HL-60 (cell line): ENCODE measurements at places on chromosomes 1 and 21.

GRCh38 chr1:67503974-67504373, 73.8 kb upstream of the SERBP1 start:
- no peak for DNase-seq

DNA sequence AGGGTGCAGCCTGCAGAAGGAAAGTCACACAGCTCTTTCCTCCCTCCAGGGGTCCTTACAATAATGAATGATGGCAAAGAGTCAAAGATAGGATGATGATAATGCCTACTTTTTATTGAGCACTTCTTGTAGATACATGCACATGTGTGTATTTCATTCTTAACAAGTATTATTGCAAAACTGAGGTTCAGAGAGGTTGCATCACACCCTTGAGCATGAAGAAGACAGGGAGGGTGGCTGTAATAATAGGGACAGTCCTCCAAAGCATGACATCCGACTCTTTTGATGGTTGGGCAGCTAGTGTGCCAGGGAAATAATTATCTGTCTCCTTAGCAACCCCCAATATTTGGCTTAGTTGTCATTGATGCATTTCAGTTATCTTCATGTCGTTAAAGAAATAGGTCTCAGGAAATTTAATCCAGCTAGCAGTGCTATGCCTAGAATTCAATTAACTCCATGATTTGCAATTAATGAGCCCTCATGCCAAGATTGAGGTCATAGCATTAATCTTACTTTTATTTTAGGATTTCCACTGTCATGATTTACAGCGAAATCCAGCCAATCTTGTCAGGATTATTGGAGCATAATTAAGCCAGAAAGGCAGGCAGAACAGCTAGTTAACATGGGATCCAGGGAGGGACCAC, 35.0 kb downstream of the DNAJC6 start:
- DNase-seq: no peak

DNA sequence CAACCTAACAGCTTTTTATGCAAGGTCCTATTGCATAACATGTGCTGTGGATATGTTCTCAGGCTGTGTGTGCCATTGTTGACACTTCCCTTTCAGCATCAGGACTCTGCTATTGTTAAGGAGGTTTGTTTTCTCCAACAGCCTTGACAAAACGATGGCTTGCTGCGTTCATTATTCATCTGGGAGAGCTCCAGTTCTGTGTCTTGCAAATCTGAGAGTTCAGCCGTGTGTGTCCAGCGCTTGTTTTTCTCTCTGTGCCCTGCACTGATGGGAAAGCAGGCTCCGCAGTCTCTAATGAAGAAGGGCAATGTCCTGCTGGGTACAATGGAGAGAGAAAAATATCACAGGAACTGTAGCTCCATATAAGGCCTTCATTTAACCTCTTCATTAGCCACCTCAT, 63.7 kb downstream of the CLDN17 start:
- DNase-seq: peak; percentile 14

GRCh38 chr21:43347461-43348169, 79.3 kb downstream of the SIK1 start:
- DNase-seq: no peak

- DNase-seq: peak; percentile 20
These were observed 30.9 kb downstream of the ERG start for GRCh38 chr21:38467374-38467773.

DNA sequence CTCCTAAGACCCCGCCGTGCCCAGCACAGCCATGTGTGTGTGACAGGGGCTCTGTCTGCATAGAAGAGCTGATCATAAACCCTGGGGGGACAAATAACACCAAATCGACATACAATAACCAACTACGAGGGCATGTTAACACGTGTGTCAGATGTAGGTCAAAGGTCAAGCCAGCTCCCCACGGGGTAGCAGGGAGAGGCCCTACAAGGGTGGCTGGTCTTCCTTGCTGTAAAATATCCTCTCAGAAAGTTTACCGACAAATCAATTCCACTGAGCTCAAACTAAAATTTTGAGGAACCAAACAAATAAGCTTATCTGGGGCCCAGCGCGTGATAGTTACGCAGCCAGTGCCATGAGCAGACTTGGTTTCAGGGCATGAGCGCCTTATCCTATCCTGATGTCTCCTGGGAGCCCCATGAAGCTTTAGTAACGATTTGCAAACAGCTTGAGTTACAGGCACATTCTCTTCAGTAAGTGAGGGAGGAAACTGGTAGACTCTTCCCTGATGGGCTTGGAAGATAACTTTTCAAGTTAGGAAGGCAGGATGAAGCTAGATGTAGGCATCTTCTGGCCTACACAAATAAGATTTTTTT, 2.7 kb upstream of the TMPRSS3 start:
- no peak for DNase-seq

DNA sequence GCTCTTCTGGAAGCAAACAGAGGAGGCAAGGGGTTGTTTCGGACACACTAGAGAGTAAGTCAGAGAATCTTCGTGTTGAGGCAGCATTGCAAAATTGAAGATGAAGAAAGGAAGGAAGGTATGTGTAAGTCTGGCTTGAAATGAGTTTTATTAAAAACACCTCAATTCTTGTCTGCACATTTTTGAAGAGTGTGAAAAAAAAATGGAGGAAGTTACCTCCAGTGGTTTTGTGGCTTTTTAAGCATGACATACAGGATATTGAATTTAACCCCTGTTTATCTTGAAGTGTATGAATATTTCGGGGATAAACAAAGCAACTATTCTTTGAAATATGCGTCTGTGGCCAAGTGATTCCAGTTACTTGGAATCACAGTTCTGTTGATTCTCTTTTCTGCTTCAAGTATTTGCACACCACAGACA, 203.2 kb upstream of the SGIP1 start:
- DNase-seq: no peak

GRCh38 chr1:226670073-226670472, 69.0 kb downstream of the ITPKB start:
- DNase-seq: no peak

- no peak for DNase-seq
These were observed 55.4 kb upstream of the IFFO2 start for GRCh38 chr1:19011845-19012231.

- no peak for DNase-seq
These were observed 142.5 kb downstream of the TNR start for GRCh38 chr1:175600721-175601440.

GRCh38 chr1:21503706-21504377, 5.4 kb upstream of the ALPL start:
- DNase-seq: no peak

- DNase-seq: no peak
These were observed 100.0 kb downstream of the HHAT start for GRCh38 chr1:210428696-210429095.

DNA sequence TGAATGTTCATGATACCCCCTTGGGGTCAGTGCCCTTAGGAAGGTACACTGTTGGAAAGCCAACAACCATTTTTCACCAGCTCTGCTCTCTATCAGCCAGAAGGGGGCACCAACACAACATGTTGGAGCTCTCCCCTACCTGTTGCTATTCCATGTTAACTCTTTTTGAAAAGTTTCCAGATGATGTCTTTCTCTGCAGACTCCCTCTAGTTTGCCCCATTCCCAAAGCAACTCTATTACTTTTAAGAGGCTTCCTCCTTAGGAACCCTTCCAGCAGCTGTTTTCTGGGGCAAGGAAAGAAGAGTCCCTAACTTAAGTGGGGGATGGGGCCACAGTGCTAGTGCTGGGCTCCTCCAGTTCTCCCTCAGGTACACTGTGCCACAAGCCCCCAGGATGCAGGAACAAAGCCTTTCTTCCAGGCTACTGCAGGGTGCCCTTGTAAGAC, 22.9 kb upstream of the NDC1 start:
- DNase-seq: peak; percentile 57

GRCh38 chr1:89085781-89086180, 20.8 kb upstream of the GBP1 start:
- no peak for DNase-seq

DNA sequence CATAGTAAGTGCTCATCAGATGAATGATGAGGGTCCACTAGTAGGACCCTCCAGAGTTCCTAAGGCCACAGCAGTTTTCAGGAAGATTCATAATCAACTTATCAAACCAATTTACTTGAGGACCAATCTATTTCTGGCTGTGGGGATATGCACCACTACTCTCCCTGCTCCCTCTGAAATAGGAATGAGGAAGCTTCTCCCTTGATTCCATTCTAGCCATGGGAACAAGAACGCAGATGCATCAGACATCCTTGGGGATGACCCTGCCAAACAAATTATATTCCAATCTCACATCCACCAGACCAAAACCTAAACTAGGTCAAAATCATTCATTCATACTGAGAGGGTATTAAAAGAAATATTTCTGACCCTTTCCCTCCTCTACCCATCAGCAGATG, 31.5 kb downstream of the JAK1 start:
- DNase-seq: no peak

GRCh38 chr1:101190441-101190840, 46.4 kb upstream of the S1PR1 start:
- no peak for DNase-seq

GRCh38 chr1:161047436-161048420, 2.0 kb upstream of the USF1 start:
- no peak for DNase-seq

DNA sequence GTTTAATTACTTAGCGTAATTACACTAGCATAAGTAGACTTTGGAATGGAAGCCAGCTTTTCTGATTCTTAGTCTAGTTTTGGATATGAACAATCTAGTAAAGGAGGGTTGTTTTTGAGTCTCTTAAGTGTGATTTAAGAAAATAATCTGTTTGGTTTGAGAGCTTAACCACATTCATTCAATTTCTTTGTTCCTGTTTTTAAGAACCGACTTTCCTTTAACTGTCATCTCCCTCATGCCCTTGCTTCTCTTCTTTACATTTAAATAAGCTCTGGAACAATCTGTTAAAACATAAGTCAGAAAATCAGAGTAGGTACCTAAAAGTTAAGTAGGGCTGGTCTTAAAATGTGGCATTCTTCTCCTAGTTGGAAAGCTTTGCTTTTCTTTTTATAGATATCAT, 27.7 kb downstream of the CDC42 start:
- DNase-seq: no peak

DNA sequence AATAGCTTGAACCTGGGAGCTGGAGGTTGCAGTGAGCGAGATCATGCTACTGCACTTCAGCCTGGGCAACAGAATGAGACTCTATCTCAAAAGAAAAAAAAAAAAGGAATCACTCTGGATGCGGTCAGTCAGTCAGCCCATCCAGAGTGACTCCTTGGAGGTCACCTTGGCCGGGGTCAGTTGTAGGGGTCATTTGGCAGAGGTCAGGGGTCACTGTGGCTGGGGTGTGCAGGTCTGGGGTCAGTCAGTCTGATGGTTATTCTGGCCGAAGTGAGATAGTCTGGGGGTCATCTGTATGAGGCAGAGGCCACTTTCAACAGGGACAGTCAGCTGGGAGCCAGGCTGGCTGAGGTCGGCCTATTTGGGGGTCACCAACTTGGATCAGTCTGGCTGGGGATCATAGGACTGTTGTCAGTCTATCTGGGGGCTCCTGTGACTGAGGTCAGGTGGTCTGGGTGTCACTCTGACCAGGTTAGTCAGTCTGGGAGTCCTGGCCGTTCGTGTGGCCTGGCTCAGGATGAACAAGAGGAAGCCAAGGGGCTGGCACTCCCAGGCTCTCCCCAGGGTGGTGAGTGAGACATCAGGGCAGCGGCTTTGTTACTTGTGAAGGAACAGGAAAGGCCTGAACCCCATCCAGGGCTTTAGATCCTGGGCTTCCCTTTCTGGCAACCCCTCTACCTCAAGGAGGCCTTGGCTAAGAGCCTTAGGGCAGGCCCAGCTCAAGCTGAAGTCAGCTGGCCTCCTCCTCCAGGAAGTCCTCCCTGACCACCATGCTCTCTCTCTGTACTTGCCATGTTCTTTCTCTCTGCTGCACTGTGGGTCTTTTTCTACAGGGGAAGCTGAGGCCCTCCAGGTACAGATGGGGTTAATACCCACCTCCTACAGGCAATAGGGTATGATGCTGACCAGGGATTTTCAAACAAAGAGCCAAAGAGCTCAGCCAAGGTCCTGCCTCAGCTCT, 15.1 kb downstream of the PTPRU start:
- no peak for DNase-seq

GRCh38 chr1:30618335-30618747, 105.0 kb downstream of the MATN1 start:
- DNase-seq: no peak

DNA sequence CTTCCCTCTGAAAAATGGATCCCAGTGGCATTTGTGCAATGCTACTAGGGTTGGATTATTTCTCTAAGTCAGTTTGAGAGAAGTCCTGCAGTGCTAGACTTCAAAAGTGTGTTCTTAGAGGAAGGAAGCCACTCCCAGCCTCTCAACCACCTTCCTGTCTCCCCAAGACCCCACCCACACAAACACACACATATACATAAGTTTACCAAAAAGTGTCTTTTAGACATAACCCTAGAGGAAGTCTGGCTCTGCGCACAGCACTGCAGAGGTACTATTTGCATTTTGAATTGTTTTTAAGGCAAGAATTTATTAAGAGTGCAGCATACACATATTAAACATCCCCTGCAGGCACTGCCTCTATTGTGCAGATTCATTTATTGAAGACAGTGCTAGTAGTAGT, 127.3 kb downstream of the HHIPL2 start:
- no peak for DNase-seq

DNA sequence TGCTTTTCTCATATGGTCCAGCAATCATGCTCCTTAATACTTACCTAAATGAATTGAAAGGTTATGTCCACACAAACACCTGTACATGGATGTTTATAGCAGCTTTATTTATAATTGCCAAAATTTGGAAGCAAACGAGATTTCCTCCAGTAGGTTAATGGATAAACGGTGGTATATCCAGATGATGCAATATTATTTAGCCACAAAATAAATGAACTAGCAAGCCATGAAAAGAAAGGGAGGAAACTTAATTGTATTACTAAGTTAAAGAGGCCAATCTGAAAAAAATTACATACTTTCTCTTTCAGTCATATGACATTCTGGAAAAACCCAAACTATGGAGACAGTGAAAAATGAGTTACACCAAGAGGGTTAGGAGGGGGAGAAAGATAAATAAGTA, 76.3 kb upstream of the LRRC7 start:
- no peak for DNase-seq

- no peak for DNase-seq
These were observed 32.2 kb upstream of the SAMD13 start for GRCh38 chr1:84269306-84269705.

DNA sequence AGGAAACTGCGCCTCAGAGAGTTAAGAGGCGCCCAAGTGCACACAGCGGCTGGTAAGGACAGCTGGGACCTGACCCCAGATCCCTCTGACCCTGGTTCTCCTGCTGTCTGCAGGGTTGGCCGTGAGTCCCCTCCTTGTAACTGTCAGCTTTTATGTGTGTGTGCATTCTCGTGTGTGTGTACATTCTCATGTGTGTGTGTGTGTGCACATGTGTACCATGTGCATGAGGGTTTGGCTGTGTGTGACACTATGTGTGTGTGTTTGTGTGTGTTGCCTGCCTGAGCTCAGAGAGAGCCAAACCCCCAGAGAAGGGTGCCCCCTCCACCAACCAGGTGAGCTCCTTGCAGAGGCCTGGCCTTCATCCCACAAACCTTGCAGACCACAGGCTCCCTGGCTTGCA, 25.9 kb upstream of the EFHD2 start:
- no peak for DNase-seq

- DNase-seq: no peak
These were observed 11.0 kb downstream of the CNTN2 start for GRCh38 chr1:205054013-205054412.
